Cerebellum (tissue), 4 donors: ENCODE measurements at places on chromosomes 5 and 9. TPM values are rescaled to one million over a fixed set of nuclear protein-coding genes. Genes with fewer than 3 reads are reported as not detected.

BTNL8 gene
- not detected for total RNA-seq

LYSMD3 gene
- total RNA-seq = 19.1 TPM

C9orf153 gene
- total RNA-seq = 1.6 TPM

LRRC26 gene
- total RNA-seq = 0.91 TPM

NR5A1 gene
- total RNA-seq = not detected
